Activated T-helper 1 cell treated with Interleukin-2 at 50 U/mL for 16 hours (primary cell): ENCODE measurements at places on chromosomes 13 and 19.

DNA sequence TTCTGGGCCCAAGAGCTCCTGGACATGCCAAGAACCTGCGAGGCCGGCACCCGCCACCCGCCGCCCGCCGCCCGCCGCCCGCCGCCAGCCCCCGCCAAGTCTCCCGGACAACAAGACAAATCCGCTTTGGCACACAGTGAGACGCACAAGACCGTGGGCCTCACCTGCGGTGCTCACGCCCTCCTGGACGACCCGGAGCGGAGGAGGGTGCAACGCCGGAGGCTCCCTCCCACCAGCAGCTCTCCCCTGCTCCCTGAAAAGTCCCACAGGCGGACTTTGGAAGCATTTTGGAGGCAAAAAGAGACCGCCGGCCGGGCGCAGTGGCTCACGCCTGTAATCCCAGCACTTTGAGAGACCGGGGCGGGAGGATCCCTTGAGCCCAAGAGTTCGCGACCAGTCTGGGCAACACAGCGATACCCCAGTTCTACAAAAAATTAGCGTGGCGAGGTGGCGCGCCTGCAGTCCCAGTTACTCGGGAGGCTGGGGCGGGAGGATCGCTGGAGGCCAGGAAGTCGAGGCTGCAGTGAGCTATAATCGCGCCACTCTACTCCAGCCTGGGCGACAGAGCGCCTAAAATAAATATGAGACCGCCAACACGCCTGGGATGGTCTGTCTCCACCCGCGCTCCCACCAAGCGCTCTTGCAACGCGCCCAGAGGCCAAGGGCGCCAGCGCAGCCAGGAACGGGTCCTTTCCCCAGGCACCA is 783 bp downstream of the RHPN2 start:
- no peak for DNase-seq

- no peak for DNase-seq
These were observed 15.0 kb downstream of the MAU2 start for GRCh38 chr19:19335408-19336158.

DNA sequence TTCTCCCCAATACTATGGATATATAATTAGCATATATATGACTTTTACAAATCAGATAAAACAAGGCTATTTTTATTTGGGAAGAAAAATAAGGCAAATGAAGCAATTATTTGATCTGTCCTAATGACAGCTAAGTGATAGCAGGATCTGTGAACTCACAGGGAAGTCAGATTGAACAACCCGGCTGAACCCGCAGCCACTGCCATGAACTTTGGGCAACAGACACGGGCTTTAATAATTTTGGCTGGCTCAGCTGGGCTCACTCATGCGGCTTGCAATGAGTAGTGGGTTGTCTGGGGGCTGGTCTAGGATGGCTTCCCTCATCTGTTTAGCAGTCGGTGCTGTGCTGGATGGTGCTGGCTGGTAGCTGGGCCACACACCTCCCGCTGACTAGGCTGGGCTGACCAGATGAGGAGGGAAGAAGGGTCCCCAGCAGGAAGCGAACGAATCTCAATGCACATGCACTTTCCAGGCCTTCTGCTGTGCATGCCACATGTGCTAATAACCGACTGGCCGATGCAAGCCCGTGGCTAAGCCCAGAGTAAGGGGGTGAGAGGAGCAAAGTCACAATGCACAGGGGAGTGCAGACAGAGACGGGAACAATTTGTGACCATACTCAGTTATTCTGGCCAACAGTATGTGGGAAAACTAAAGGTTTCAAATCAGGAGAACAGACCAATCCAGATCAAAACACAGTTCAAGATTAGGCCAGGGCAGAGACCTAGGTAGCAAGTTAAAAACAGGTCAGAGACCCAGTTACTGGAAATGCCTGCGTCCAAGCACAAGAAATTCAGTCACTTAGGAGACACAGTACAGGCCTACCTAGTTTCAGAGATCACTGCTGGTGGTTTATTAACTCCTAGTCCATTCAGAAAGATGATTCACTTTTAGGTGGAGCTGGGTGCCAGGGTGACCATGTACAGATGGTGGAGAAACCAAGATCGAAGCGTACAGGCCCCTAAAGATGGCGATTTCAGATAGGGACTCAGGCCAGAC is 22.3 kb downstream of the CRYL1 start:
- no peak for DNase-seq

- no peak for DNase-seq
These were observed 11.4 kb upstream of the SPACA4 start for GRCh38 chr19:48595171-48595570.

DNA sequence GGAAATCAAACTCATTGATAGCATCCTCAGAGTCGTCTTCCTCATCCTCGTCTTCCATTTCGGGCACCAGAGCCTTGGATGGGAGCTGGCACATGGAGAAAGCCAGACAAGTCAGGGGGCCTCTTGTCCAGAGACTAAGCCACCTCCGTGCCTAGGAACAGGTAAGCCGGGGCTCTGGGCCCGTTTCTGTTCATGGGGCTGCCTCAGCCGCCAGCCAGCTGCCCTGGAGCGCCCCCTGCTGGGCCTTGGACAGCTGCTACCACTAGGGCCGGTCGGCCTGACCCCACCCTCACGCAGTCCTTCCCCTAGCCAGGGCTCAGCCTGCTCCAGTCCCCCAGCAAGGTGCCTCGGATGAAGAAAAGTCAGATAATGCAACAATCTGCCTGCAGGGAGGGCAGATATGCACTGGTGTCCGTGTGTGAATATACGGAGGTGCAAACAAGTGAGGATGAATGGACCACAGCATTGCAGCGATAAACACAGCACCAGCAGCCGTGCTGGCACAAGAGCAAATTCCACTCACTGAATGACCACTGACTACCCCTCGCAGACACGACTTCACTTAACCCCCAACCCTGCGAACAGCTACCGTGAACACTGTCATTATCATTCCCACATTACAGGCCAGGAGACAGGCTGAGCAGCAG is 11.9 kb upstream of the PRKD2 start:
- DNase-seq = peak; percentile 75

DNA sequence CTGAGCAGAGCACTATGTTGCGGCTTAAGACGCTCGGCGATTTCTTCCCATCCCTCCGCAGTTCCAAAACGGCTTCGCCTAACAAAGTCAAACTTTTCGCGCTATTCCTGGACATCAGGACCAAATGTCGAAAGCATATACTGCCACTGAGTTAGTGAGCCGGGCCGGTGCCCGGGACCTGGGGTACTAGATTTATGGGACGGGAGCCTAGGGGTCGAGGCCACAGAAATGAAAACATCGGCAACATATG is 699 bp downstream of the RCBTB2 start:
- DNase-seq = no peak

DNA sequence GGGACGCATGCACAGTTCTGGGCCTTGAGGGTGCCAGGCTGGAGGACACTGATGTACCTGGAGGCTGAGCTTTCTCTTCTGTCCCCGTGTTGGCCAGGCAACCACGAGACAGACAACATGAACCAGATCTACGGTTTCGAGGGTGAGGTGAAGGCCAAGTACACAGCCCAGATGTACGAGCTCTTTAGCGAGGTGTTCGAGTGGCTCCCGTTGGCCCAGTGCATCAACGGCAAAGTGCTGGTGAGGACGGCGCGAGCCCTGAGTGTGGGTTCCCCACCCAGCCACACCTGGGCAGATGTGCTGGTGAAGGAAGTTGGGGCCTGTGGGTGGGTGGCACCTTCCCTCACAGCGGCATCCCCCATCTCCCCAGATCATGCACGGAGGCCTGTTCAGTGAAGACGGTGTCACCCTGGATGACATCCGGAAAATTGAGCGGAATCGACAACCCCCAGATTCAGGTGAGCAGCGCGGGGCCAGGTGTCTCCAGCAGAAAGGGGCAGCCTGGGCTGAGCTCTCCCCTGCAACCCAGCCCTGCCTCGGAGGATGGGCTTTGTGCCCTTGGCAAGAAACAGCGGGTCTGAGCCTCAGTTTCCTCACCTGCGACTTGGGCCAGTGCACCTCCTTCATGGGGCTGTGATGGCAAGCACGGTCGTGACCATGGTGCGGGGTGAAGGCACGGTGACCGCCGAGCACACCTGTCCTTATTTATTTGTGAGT is 26.2 kb downstream of the CCDC8 start:
- no peak for DNase-seq

GRCh38 chr19:13872695-13873389 is 4.1 kb upstream of the NANOS3 start:
- DNase-seq = no peak

GRCh38 chr19:7458675-7459074 is 30.2 kb downstream of the PEX11G start:
- DNase-seq = no peak

DNA sequence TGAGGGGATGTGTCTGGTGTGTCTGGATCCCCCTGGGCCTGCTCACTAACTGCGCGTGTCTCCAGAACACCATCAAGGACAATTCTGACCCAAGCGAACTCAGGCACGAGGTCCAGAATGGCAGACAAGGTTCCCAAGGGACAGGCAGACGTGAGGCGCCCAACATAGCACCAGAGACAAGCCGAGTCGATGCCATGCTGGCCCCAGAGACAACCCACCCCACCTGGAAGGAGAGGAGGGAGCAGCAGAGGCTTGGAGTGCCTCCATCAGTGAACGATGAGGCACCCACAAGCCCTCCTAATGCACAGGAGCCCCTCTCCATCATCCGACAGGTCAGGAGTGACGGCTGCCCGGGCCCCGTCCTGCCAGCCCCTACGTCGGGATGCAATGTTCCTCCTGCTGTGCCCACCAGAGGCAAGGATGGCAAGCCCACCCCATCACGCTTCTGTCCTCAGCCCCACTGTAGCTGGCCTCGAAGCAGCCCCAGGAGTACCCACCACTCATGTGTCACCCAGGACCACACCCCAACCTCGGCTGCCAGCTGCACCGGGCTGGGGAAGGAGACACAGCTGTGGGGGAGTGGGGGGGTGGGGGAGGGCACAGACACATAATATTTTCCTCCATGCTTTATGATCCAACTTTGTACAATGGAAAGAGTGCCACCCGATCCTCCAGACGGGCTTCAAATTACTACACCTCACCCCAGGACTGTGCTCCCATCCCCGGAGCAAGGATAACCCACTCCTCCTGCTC is 11.8 kb downstream of the AP3D1 start:
- DNase-seq = no peak

- no peak for DNase-seq
These were observed 30.3 kb downstream of the SHISA2 start for GRCh38 chr13:26021516-26021915.

GRCh38 chr13:18628428-18628827 is 553.2 kb downstream of the TUBA3C start:
- DNase-seq = no peak

GRCh38 chr19:30669329-30670010 is 297.3 kb downstream of the ZNF536 start:
- no peak for DNase-seq

DNA sequence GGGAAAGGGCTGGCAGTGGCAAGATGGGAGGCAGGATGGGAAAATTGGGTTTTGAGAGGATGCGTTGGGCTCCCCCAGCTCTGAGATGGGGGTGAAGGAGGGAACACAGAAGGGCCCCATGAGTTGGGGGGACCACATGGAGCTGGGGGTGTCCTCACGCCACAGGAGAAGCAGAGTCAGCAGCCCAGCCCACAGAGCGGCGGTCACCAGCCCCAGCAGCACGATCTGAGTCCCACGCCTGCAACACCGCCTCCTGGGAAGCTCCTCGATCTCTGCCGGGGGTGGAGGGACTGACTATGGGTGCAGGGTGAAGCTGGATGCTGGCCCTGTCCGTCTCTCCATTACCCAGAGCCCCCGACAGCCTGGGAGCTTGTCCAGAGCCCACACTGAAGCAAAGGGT is 3.3 kb downstream of the FCER2 start:
- no peak for DNase-seq

DNA sequence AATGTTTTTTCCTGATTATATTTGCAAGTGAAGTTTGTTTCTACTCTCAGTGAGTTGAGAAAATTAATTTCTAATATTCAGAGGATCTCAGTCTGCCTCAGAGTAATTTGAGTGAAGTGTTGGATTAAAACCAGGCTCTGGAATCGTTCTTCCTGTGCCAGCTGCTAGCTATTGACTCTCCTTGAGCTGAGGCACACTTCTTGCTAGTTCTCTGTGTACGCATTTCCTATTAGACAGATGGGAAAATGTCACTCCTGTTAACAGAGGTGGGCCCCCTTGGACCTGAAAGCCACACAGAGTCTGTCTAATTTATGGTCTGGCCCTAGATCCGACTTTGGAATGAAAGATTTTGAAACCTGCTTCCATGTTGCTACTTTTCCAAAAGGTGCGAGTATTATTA is 107.6 kb upstream of the RNF113B start:
- no peak for DNase-seq

GRCh38 chr19:33528404-33528803 is 6.8 kb upstream of the PEPD start:
- DNase-seq = no peak

DNA sequence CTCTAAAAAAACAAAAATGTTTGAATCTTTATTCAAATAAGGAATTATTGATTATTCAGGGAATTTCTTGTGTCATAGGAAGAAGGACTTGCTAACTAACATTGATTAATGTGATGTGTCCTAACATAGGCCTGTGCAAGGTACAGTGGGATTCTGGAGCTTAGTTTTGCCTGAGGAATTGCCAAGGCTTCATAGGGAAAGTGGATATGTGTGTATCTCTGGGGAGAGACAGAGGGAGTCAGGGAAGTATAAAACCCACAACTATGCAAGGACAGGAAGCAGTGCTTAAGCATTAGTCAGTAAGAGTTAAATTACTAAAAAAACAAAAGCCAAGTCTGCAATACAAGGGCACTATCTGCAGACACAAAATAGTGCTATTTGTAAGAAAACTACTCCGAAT is 59.6 kb downstream of the WDFY2 start:
- DNase-seq = no peak

GRCh38 chr19:47701717-47702552 is 11.3 kb upstream of the EHD2 start:
- no peak for DNase-seq

GRCh38 chr13:91383836-91384235 is 14.6 kb upstream of the GPC5 start:
- no peak for DNase-seq

DNA sequence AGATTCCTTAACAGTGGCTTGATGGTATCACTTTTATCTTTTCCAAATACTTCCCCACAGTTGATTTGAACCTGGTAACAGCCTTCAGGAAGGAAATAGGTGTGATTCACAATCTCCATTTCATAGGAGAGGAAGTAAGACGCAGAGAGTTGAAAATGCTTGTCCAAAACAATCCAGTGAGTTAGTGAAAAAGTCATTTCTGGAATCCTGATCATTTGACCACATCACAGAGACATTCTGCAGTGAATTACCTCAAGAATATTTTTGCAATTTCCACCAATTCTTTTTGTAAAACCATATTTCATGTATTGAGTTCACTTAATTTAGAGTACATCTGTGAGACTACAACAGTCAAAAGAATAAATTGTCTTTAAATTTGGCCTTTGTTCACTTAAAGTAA is 292.8 kb downstream of the DCLK1 start:
- DNase-seq = no peak
